ENCODE measurements at places on chromosomes 7 and 10.

GRCh38 chr7:44261240-44261639, 60.5 kb downstream of the YKT6 start:
- DNase-seq: no peak

DNA sequence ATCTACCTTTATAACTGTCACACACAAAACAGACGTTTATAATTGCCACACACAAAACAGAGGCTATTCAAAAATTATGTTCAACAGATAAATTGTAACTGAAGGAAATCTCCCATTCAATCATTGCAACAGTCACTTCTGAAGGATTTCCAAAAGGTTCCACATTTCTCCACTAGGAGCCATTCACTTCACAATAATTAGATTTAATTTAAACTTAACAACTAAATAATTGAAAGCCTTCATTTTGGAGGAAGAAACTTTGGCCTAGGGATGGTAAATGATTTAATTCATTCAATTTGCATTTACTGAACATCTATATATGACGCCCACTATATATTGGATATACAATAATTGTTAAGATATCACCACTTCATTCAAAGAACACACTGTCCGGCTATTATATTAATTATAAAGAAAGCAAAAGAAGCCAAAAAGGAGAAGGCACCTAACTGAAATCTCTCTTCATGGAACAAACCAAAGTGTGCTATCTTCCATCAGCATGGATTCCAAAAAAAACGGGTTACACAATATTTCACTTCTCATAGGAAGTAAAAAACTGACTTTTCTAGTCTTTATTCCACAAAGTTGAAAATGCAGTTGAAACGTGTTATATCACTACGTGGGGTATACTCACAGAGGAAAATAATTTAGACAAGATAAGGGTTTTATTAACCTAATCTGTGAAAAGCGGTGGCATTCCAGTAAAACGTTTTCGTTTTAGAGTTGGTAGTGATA, 1.7 kb downstream of the ATAD1 start:
- no peak for DNase-seq

- DNase-seq: no peak
Observed at GRCh38 chr10:91707236-91707635, 74.4 kb upstream of the PPP1R3C start.

- no peak for DNase-seq
Observed at GRCh38 chr10:71463111-71463510, 66.4 kb downstream of the CDH23 start.

- no peak for DNase-seq
Observed at GRCh38 chr7:137664846-137665245, 181.9 kb downstream of the DGKI start.

DNA sequence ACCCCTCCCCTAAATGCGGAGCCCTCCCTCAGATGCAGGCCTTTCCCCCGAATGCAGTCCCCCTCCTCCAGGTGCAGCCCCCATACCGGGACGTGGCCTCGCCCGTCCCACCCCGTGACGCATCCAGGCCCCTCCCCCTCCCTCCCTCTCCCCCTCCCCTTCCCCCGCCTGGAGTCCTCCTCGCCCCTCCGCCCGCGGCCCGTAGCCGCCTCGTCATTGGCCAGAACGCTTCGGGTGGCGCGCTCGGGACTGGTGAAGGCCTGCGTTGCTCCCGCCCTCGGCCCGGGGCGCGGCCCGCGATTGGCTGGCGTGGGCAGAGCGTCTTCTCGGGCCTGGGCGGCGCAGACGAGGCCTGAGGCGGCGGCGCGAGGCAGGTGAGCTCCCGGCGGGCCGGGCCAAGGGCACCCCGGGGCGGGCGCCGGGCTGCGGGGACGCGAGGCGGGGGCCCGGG, 16.0 kb upstream of the SUN1 start:
- DNase-seq: peak; percentile 98

DNA sequence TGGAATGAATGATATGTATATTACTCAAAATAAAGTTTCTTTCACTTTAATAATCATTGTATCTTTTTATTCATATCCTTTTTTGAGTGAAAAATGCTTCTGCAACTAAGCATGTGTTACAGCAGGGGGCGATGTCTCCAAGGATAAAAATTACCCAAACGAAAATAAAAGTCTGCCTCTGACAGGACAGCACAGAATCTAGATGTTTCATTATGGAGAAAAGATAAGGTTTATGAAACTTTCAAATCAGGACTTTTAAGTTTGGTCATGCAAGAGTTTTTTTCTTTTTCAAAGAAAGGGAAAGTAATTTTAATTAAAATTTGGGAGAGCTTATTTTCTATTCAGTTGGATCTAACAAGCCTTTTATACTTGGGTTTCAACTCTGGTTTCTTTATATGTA, 48.4 kb downstream of the TES start:
- no peak for DNase-seq

GRCh38 chr7:74713567-74713966, 56.0 kb downstream of the GTF2I start:
- DNase-seq: no peak

DNA sequence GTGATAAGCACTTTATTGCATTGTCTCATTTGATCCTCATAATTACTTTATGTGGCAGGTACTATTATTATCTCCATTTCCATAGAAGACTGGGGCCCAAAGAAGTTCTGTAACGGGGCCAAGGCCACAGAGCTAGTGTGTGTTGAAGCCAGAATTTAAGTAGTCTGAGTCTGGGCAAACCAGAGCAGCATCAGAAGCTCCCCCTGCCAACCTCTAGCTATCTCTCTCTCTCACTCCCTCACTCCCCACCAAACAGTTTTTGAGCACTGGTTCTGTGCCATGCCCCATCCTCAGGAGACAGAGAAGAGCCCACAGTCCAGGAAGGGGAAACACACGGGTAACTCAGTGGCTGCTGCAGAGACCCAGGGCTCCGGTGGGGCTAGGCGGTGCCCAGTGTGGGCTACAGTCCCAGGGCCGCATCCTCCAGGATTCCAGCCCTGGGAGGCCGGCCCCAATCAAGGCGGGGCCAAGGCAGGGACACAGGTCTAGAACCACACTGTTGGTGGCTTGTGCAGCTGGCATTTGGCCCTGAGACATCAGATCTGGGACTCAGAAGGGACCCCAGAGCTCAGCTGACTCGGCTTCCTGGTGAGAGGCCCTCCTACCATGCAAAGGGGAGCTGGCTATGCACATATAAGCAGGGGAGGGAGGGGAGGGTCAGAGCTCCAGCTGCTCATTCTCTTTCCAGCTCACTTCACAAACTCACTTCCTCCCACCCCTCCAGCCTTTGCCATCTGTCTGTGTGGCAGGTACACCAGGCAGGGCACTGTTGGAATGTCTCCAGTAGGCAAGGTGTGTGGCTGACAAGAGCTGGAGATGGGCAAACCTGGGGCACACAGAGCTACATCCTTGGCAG, 34.4 kb downstream of the COL13A1 start:
- DNase-seq: no peak

DNA sequence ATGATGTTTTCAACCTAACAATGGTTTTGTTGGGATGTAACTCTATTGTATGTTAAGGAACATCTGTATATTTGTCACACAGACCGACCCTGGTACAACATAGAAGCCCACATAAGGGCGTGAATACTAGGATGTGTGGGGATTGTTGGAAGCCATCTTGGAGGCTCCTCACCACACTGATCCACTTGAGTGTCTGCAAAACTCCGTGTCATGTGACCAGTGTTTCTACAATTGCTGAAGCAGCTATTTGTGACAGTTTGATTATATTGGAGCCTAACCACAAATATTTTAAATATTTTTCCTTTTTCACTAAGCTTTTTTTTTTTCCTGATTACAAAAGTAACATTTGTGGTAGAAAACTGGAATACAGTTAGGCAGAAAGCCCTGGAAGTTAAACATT, 27.9 kb downstream of the RALA start:
- no peak for DNase-seq

DNA sequence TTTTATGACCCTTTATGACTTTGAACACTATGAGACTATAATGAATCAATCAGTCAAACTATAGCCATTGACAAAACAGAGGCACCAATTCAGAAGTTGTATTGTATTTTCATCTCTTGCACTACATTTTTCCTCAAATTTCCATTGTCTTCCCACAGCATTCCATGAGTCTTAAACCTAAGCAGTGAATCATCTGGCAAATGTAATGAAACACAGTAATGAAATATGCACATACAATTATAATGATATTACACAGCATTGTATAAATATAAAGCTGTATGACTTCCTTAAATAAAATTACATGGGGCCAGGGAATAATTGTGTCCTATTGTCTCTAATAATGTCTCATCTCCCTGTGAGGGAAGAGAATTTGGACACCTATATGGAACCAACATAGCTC, 45.0 kb downstream of the VWDE start:
- DNase-seq: no peak

- no peak for DNase-seq
Observed at GRCh38 chr10:15879058-15879457, 18.8 kb upstream of the MINDY3 start.

DNA sequence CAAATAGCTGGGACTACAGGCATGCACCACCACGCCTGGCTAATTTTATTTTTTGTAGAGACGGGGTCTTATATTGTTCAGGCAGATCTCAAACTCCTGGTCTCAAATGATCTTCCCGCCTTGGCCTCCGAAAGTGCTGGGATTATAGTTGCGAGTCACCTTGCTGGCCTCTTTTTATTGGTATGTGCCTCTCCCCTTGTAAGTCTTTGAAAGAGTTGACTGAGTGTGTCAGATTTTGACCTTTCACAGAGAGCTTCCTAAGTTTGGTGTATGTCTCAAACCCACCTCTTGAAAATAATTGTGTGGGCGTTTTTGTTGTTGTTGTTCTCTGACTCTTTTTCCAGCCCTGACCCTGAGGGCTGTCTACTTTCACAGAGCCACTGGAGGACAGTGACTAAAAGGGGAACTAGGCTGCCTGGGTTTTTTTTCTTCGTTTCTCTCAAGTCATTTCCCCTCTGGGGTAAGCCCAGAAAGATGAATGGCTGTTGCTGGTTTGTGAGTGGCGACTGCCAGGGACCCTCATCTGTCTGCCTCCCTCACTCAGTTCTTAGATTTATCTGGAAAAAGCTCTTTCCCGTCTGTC, 262.8 kb downstream of the ZEB1 start:
- no peak for DNase-seq

DNA sequence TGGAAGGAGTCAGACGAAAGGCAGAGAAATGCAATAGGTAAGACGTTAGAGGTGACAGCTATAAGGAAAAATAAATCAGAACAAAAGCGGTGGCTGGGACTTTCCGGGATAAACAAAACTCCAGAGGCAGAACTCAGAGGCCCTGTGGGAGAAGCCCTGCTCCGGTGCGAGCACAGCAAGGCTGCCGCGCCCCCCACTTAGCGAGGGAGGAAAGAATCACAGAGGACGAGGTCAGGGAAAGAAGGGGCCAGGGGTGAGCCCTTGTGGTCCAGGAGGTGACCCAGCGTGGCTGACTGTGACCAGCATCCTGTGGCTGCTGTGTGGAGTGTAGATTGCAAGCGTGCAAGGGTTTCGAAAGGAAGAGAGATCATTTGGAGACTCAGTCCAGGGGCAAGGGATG, 591.8 kb upstream of the ADARB2 start:
- no peak for DNase-seq

- DNase-seq: no peak
Observed at GRCh38 chr10:44946205-44946604, 13.4 kb upstream of the RASSF4 start.

GRCh38 chr10:58220769-58221451, 46.8 kb downstream of the IPMK start:
- no peak for DNase-seq

DNA sequence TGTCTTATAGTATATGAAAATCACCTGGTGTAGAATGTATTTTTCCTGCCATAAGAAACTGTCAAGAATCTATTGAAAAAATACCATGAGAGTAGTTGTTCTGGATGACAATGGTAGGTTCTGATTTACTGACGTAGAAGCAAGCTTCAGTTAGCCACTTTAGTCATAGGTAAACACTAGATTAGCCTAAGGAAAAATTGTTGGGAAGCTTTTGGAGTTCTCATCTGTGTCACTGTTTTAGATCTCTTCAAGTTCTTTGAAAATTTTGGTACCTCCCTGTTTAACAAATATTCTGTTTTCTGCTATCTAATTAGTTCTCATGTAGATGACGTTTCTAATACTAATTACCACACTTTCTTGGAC, 131.8 kb downstream of the ADK start:
- no peak for DNase-seq

- DNase-seq: no peak
Observed at GRCh38 chr10:62626817-62627216, 177.7 kb upstream of the ADO start.

DNA sequence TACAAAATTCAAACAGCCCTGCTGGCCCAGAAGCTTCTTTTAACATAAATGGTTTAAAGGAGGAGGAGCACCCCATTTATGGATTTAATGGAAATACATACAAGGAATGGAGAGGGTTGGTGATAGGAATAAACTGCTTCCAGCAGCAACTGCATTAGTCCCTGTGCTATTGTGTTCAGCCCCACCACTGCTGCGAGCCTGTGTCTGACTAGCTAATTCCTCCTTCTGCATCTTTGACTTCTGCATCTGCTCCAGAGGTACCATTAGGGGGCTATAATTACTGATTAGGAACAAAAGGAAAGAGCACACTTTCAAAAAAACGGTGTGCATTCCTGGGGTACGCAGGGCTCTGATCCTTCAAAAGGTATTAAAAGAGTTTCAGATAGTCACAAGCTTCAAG, 24.8 kb downstream of the CDCA7L start:
- DNase-seq: no peak

DNA sequence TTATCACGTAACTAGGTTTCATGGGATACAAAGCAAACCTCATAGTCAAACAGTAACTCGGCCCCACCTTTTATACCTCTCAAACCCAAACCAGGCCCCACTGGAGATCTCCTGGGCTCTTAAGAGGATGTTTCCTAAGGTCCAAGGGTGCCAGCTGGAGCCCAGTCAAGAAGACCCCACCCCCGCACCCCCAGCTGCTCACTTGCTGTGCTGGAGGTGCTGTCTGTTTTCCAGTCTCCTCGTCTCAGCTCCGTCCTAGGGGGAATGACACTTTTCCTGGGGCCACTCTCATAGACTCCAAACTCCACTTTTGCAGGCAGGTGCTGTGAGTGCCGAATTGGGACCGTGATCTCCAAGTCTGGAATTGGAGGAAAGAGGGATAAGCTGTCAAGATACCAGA, 22.7 kb upstream of the TM9SF3 start:
- DNase-seq: no peak
